ENCODE measurements at places on chromosomes 2 and 18.
A peak's percentile ranks its signal among the peaks of the same experiment; 100 is the strongest.

DNA sequence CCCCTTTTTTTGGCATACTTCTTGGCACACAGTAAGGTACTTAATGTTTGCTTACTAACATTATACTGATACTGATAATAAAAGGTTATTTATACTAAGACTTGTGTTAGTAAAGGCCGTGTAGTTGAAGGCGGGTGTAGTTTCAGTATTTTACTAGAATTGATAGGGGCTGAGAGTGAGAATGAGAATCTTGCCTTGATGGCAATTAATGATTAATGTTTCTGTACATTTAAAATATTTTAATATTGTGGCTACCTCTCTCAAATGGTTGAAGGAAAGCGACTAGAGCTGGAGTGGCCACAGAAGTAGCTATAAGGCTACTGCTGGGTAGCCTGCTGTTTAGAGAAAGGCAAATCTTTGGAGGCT lies 29.3 kb downstream of the PELI1 start:
- peak overlapping the region; percentile 34 for H3K27ac ChIP-seq
- no peak overlapping the region for H3K4me3 ChIP-seq
- no peaks in the 10 kb centered on the region for H3K27me3 ChIP-seq
- H3K36me3 ChIP-seq = no peaks in the 10 kb centered on the region
- peaks cover 49% of the 10 kb centered on the region for H3K4me1 ChIP-seq

DNA sequence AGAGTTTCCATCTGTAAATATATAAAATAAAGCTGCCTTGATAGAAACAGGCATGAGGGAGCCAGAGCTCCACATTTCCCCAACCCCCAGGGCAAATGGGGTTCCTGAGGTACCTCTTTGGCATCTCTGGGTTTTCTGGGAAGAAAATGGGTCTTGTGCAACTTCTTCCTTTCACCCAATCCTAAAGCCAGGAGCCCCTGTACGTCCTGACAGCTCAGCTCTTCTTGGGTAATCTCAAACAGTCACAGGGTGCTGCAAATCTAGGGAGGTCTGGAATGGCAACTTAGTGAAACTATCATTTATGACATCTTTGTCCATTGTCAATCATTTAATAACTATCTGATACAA lies 36.6 kb upstream of the STAT1 start:
- H3K27ac ChIP-seq = no peak overlapping the region
- no peaks in the 10 kb centered on the region for H3K27me3 ChIP-seq
- DNase-seq = no peak
- H3K4me3 ChIP-seq = no peak overlapping the region
- peaks cover 25% of the 10 kb centered on the region for H3K4me1 ChIP-seq

DNA sequence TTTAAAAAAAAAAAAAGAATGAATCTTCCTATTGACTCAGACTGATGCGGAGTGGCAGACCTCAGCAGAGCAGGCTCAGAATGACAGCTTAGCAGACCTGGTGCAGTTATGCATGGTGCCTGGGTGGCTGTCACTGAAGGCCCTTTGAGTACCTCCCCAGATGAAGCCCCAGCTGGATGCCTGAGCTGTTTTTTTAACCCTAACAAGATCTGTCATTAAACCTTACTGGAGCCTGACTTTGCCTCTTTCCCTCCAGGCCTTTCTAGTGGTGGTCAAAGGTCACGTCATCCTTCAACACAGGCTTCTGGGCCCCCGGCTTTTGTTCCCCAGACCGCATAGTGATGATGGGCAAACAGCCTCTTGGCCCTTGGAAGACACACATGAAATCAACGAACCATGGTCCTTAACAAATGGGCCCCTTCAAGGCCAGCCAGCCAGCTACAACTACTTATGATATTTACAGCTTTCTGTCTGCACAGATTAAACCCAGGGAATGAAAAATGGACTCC lies 138.3 kb upstream of the CYP1B1 start:
- no peak overlapping the region for H3K27ac ChIP-seq
- no peak overlapping the region for H3K4me3 ChIP-seq
- DNase-seq = no peak
- peaks cover 9% of the 10 kb centered on the region for H3K4me1 ChIP-seq

- no peaks in the 10 kb centered on the region for H3K27me3 ChIP-seq
- no peaks in the 10 kb centered on the region for H3K36me3 ChIP-seq
- DNase-seq = no peak
- H3K4me1 ChIP-seq = peaks cover 42% of the 10 kb centered on the region
Measured at GRCh38 chr2:217612920-217613319, 389.9 kb downstream of the TNS1 start.

DNA sequence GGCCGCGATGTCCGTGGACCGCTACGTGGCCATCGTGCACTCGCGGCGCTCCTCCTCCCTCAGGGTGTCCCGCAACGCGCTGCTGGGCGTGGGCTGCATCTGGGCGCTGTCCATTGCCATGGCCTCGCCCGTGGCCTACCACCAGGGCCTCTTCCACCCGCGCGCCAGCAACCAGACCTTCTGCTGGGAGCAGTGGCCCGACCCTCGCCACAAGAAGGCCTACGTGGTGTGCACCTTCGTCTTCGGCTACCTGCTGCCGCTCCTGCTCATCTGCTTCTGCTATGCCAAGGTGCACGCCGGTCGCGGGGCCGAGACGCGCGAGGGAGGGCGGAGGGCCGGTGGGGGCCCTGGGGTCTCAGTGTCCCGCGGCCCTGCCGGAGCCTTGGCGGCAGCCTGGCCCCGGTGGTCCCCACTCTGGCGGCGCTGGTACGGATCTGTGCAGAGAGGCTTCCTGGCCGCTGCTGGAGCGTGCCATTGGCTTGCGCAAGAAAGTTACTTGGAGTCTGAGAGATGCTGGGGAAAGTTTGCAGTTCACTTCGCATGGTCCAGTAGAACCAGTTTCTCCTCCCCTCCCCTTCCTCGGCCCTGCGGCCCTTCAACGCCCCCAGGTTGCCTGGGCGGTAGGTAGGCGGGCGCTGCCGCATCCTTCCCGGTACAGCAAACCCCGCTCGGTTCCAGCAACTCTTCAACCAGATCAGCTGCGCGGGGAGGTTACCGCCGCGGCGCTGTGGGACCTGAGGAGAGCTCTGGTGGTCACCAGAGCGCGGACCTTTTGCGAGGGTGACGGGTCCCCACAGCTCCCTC lies 1.5 kb downstream of the GALR1 start:
- peak overlapping the region; percentile 7 for H3K4me3 ChIP-seq
- H3K36me3 ChIP-seq = peaks cover 1% of the 10 kb centered on the region
- H3K27ac ChIP-seq = no peak overlapping the region
- DNase-seq = no peak
- peaks cover 13% of the 10 kb centered on the region for H3K4me1 ChIP-seq

DNA sequence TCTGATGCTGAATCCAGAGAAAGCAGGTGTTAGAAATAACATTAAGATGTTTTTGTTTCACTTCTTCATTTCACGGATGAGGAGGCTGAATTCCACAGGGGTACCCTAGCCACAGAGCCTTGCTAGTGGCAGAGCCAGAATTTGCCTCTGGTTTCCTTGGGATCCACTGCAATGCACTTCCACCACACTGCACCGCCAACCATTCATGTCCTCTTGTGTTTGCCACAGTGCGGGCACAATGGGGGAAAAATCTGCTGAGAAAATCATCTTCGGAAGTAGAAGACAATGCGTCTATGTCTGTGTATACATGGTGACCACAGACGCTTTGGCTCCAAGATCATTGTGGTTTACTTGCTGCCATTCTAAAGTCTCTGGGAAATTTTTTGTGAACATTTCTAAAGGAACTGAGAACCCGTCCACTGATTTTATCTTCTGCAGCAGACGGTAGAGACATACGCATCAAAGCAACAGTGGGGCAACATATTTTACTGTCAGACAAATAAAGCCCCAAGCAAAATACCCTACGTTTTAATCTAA lies 14.9 kb downstream of the ICOS start:
- H3K4me1 ChIP-seq = peaks cover 6% of the 10 kb centered on the region
- no peak for DNase-seq
- H3K27ac ChIP-seq = no peak overlapping the region
- no peaks in the 10 kb centered on the region for H3K27me3 ChIP-seq

GRCh38 chr2:189146553-189146952 lies 33.0 kb downstream of the COL5A2 start:
- H3K27ac ChIP-seq = peak overlapping the region; percentile 46
- DNase-seq = no peak
- no peaks in the 10 kb centered on the region for H3K27me3 ChIP-seq
- peaks cover 15% of the 10 kb centered on the region for H3K36me3 ChIP-seq

GRCh38 chr2:10834068-10834655 lies 21.6 kb upstream of the PDIA6 start:
- no peak for DNase-seq
- no peak overlapping the region for H3K4me3 ChIP-seq
- no peak overlapping the region for H3K27ac ChIP-seq
- peaks cover 29% of the 10 kb centered on the region for H3K27me3 ChIP-seq
- no peaks in the 10 kb centered on the region for H3K36me3 ChIP-seq

DNA sequence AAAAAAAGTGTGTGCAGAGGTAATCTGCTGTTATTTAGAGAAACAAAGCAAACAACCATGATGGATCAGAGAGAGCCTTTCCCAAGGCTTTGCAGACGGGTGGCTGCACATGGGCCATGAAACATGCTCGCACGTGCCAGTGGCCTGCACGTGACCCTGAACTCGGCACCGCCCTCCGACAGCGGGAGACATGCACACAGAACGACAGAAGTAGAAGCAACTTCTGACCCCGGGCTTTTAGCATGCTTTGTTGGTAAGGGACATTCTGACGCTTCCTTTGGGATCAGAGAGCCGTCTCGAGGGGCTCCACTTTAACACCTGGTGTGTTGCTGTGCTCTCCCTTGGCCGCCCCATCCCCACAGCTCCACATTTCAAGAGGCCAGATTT lies 112.5 kb downstream of the KCNF1 start:
- no peak for DNase-seq
- no peak overlapping the region for H3K27ac ChIP-seq
- no peaks in the 10 kb centered on the region for H3K4me1 ChIP-seq
- H3K27me3 ChIP-seq = no peaks in the 10 kb centered on the region

DNA sequence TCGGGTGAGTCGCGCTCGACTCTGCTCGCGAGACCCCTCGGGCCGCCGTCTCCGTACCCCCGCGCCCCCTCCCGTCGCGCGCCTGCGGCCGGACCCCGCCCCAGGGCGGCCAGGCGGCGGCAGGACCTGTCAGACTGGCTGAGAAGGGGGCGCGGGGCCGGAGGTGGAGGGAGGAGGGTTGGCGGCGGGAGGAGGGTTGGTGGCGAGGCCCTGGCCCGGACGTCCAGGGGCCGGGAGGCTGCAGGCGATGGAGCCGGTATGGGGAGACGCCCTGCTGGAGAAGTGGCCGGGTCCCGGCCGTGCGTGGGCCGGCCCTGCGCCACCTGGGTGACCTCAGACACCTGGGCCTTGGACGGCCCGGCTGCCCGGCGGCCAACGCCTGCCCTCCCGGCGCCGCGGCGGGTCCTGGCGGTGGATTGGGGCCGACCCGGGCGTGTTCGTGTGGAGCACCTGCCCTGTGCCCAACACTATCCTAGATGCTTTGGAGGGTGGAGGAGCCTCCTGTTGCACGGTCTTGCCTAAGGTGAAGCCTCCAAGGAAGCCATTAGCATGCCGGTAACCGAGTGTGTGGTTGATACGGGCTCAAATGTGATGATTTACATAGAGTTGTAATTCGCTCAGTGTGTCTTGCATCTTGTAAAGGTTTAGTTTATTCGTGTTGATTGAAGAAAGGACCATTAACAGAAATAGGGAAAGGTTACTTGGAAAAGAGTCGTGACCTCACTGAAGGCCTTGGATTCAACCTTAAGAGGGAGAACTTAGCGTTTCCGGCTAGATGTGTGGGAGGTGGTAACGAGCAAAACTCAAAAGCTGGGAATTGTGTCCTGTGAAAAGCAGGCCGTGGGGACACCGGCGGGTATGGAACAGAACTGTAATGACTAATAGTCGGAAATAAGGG lies 550 bp downstream of the MYL12B start:
- peaks cover 11% of the 10 kb centered on the region for H3K36me3 ChIP-seq
- peaks cover 74% of the 10 kb centered on the region for H3K4me1 ChIP-seq
- H3K4me3 ChIP-seq = peak overlapping the region; percentile 82
- no peaks in the 10 kb centered on the region for H3K27me3 ChIP-seq
- DNase-seq = no peak
- peak overlapping the region; percentile 94 for H3K27ac ChIP-seq

GRCh38 chr2:57806449-57806968 lies 240.1 kb upstream of the VRK2 start:
- DNase-seq = no peak
- no peak overlapping the region for H3K4me3 ChIP-seq
- no peaks in the 10 kb centered on the region for H3K4me1 ChIP-seq
- no peak overlapping the region for H3K27ac ChIP-seq
- peaks cover 5% of the 10 kb centered on the region for H3K27me3 ChIP-seq
- no peaks in the 10 kb centered on the region for H3K36me3 ChIP-seq

GRCh38 chr2:80527119-80527518 lies 222.6 kb upstream of the LRRTM1 start:
- H3K36me3 ChIP-seq = no peaks in the 10 kb centered on the region
- peaks cover 2% of the 10 kb centered on the region for H3K27me3 ChIP-seq
- H3K4me1 ChIP-seq = no peaks in the 10 kb centered on the region
- no peak overlapping the region for H3K27ac ChIP-seq

DNA sequence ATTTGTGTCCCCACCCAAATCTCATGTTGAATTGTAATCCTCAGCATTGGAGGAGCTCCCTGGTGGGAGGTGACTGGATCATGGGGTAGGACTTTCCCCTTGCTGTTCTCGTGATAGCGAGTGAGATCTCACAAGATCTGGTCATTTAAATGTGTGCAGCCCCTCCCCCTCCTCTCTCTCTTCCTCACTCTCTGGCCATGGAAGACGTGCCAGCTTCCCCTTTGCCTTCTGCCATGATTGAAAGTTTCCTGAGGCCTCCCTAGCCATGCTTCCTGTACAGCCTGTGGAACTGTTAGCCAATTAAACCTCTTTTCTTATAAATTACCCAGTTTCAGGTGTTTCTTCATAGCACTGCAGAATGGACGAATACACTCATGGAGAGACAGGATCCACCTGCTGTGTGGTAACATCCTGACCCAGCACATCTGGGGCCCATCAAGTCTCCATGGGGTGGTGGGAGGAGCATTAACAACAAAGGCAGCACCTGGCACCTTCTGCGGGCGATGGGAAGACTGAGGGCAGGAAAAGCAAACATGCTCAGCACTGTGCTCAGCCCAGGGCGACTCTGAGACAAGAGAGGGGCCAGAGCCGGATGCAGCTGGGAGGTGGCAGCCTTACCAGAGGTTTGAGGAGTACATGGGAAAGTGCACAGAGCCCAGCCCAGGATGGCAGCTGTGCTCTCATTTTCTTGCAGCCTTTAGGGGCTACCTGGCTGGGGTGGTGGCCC lies 16.2 kb upstream of the ALPP start:
- H3K27ac ChIP-seq = no peak overlapping the region
- H3K4me1 ChIP-seq = peaks cover 9% of the 10 kb centered on the region
- peak; percentile 72 for DNase-seq
- H3K4me3 ChIP-seq = no peak overlapping the region
- peaks cover 2% of the 10 kb centered on the region for H3K36me3 ChIP-seq

GRCh38 chr2:231708773-231709635 lies 679 bp downstream of the PTMA start:
- H3K4me1 ChIP-seq = peaks cover 34% of the 10 kb centered on the region
- DNase-seq = no peak
- H3K27me3 ChIP-seq = no peaks in the 10 kb centered on the region
- H3K4me3 ChIP-seq = peak overlapping the region; percentile 95

Measured in chondrocyte (in vitro differentiated cells).